ENCODE measurements at places on chromosomes 3 and 15. TPM values are rescaled to one million over a fixed set of nuclear protein-coding genes. Genes with fewer than 3 reads are reported as not detected.

Gene TMEM41A
- total RNA-seq: 10.1 TPM

Gene TNNC1
- total RNA-seq: 0.33 TPM

Gene OR5H1
- total RNA-seq: not detected

Gene ADGRG7
- total RNA-seq: 1.1 TPM

Gene FAM227B
- 2.7 TPM for total RNA-seq

Gene IL20RB
- total RNA-seq: 1.8 TPM

Gene GDPGP1
- 3.0 TPM for total RNA-seq

Gene CRABP1
- total RNA-seq: not detected

Gene ATP13A5
- total RNA-seq: not detected

Gene A4GNT
- not detected for total RNA-seq

Gene KIF7
- 18.0 TPM for total RNA-seq

Gene CILP
- under 0.01 TPM for total RNA-seq

Gene ALDH1L1
- total RNA-seq: 0.25 TPM

Gene SPCS1
- 59.9 TPM for total RNA-seq

Data from uterine smooth muscle cell (primary cell).